ENCODE measurements at places on chromosomes 3 and 15. TPM values are rescaled to one million over a fixed set of nuclear protein-coding genes. Genes with fewer than 3 reads are reported as not detected.

Gene GOLGA6L2
- not detected for total RNA-seq

Gene SLCO2A1
- total RNA-seq: under 0.01 TPM

GRCh38 chr3:192275741-192276355 lies 451.5 kb downstream of the FGF12 start:
- DNase-seq: peak; percentile 14

GRCh38 chr15:64341961-64342360 lies 14.0 kb downstream of the CSNK1G1 start:
- DNase-seq: no peak

GRCh38 chr3:50552598-50552997 lies 14.9 kb downstream of the C3orf18 start:
- DNase-seq: no peak

- peak; percentile 42 for DNase-seq
Observed at GRCh38 chr3:176514297-176514696, 683.0 kb downstream of the TBL1XR1 start.

GRCh38 chr3:127990461-127990860 lies 61.8 kb upstream of the SEC61A1 start:
- no peak for DNase-seq
